Left colon (tissue), 2 donors: ENCODE measurements at places on chromosomes 7 and 10.
A peak's percentile ranks its signal among the peaks of the same experiment; 100 is the strongest.

DNA sequence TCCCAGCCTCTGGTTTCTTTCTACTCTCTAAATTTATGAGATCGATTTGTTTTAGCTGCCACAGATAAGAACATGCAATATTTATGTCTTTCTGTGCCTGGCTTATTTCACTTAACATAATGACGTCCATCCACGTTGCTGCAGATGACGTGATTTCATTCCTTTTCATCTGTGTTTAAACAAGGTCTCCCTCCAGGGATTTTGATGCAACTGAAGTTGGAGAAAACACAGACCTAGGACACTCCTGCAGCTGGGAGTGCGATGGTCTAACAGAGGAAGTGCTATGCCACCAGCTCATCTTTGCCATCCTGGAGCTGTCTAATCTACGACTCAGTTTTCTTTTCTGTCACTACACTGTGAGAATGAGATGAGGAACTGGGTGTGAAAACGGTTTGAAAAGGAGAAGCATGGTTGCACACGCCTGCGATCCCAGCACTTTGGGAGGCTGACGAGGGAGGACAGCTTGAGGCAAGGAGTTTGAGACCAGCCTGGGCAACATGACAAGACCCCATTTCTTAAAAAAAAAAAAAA lies 1.5 kb upstream of the KCTD7 start:
- peak; percentile 8 for DNase-seq

- no peak for DNase-seq
Observed at GRCh38 chr7:107564553-107565298, 955 bp downstream of the DUS4L start.

DNA sequence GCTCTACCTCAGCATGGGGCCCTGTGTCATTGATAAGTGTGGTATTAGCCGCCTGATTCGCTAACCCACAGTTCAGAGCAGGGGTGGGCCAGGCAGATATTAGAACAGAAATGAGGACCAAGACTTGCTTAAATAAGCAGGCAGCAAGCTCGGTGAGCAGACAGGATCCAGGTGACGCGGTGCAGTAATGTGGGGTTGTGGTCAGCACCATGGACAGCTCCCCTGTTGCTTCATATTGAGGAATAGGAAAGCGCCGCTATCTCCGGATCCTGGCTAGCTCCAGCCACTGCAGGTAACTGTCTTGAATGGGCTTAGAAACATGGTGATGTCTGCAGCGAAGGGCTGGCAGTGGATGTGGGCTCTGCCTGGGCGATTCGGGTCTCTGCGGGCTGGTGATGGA lies 51.3 kb upstream of the GPR26 start:
- peak; percentile 49 for DNase-seq

DNA sequence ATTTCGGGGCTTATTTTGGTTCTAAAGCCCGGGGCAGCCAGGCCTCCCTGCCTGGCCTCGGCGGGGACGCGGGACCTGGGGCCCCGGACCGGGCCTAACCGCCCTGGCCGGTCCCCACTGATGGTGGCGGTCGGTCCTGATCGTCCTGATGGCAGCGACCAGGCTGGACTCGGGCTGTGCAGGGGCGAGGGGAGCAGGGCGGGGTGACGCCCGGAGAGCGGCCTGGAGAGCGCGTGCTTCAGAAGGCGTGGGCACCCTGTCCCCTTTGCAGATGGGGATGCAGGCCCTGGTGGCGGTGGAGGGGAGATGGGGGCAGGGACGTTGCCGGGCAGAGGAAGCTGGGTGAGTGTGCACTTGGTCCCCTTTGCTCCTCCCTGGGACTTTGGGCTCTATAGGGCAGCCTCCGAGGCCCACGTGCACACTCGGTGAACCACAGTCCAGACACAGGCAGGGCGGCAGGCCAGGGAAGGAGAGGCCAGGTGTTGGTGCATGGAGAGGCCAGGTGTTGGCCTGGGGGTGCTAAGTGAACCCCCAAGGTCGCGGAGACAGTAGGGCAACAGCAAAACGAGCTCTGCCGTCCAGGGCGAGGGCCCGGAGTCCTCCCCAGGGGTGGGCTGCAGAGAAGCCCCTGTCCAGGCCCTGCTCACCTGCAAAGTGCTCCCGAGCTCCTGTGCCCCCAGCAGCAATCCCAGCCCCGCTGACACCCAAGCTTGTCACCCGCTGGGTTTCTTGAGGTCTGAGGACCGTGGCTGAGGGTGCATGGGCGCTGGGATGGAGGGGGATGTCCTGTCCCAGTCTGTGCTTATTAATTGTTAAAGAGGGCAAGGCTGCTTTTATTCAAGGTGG lies 42.4 kb upstream of the FAM20C start:
- peak; percentile 59 for DNase-seq

DNA sequence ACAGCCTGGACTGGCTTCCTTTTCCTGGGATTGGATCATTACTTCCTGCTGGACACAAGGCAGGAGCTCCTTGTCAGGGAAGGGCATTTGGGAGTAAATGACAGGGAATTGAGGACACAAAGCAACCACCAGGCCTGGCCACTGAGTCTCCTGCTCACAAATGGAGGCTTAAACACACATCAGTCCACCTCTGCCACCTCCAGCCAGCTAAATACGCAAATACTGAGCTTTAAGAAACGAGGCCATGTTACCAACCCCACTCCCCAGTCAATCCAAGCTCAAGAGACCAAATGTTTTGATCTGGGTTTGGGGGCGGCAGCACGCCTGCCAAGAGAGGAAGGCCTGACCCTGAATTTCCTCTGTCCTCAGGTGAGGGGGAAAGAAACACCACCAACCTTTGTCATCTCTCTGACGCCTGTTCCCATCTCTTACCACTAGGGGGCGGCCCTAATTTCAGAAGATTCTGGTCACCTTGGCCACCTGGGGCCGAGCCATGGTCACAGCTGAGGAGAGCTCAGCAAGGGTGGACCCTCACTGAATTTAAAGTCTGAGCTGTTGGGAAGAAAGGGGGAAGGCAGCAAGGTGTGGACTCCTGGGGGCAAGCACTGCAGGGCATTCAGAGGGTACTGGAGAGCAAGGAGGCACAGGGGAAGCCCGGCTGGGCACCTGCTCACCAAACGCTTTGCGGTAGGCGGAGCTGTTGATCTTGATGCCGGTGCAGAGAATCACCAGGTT lies 16.5 kb downstream of the AIFM2 start:
- peak; percentile 61 for DNase-seq

DNA sequence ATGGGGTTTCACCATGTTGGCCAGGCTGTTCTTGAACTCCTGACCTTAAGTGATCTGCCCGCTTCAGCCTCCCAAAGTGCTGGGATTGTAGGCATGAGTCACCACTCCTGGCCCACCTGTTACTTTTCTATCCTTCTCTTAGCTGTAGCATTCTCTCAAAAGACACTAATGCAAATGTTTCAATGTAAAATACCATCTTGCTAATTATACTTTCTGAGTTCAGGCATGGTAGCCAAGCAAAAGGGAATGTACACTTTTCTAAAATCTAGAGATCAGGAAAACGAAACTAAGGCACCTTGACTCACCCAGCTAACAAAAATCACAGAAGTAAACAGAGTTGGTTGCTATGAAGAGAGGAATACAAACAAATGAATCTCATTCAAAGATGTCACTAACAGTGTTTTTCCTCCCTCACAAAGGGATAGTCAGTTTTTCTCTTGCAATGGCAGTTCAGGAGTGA lies 401.0 kb upstream of the NRP1 start:
- DNase-seq, result no peak

DNA sequence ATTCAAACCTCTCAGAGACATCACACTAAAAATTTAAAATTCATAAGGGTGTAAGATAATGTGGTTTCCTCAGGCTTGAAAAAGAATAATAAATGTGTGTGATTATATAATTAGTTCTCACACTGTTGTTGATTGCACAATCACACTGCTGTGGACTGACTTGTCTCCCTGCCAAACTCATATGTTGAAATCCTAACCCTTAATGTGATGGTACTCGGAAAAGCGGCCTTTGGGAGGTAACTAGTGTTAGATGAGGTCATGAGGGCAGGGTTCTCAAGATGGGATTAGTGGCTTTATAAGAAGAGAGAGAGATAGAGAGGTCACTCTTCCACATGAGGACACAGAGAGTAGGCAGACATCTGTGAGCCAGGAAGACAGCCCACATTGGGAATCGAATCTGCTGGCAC lies 128.5 kb upstream of the COL1A2 start:
- no peak for DNase-seq

- DNase-seq, result no peak
Observed at GRCh38 chr7:150511048-150511447, 3.6 kb upstream of the GIMAP7 start.

DNA sequence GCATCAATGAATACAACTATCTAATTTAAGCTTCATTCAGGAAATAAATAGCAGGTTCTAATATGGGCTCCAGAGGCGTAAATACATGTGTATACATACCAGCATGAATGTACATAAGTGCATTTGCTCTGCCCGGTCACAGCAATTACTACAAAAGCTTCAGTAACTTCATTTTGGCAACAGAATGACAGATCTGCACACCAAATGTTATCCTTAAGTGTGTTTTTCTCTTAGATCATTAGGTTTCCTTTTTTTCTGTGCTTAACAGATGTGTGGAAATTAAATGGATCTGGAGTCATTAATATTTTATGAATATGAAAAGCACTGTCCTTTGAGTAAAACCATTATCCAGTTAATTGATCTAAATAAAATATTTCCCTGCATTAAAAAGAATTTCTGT lies 159.0 kb upstream of the MEOX2 start:
- DNase-seq, result no peak

DNA sequence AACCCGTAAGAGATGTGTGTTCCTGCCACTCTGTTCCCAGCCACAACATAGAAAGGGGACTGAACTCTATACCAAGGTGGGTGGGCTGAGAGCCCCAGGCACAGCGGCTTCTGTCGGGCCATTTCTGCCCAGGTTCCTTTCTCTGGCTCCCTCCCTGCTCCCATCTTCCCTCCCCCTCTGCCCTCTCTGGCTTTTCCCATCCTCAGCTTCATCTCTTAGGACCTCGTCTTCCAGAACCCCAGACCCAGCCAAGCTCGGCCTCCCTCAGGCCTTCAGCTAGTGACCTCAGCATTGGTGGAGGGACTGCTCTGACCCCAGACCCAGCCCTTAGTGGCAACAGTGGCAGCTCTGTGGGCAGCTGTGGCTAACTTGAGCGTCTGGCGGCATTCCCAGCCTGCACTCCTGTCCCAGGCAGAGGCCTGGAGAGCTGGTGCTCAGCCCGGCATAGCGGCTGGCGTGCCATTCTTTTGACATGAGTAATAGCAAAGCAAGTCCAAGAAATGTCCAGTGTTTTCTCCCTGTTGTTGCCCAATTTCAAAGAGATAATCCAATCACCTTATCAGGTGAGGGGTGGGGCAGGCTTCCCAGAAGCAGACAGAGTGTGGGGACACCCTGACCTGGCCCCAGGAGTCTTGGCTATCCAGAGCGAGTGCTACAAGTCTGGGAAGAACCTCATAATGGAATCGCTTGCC lies 15.9 kb downstream of the PTPRE start:
- no peak for DNase-seq
